ENCODE measurements at places on chromosomes 12 and 14.

DNA sequence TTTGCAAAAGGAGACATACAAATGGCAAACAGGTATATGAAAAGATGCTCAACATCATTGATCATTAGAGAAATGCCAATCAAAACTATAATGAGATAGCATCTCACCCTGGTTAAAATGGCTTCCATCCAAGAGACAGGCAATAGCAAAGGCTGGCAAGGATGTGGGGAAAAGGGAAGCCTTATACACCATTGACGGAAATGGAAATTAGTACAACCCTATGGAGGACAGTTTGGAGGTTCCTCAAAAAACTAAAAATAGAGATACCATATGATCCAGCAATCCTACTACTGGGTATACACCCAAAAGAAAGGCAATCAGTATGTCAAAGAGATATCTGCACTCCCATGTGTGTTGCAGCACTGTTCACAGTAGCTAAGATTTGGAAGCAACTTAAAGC is 17.3 kb upstream of the CKAP4 start:
- DNase-seq = no peak

GRCh38 chr12:92028441-92028709 is 117.3 kb downstream of the BTG1 start:
- DNase-seq = no peak

- no peak for DNase-seq
These were observed 1324.8 kb downstream of the TMEM121 start for GRCh38 chr14:106850913-106851825.

DNA sequence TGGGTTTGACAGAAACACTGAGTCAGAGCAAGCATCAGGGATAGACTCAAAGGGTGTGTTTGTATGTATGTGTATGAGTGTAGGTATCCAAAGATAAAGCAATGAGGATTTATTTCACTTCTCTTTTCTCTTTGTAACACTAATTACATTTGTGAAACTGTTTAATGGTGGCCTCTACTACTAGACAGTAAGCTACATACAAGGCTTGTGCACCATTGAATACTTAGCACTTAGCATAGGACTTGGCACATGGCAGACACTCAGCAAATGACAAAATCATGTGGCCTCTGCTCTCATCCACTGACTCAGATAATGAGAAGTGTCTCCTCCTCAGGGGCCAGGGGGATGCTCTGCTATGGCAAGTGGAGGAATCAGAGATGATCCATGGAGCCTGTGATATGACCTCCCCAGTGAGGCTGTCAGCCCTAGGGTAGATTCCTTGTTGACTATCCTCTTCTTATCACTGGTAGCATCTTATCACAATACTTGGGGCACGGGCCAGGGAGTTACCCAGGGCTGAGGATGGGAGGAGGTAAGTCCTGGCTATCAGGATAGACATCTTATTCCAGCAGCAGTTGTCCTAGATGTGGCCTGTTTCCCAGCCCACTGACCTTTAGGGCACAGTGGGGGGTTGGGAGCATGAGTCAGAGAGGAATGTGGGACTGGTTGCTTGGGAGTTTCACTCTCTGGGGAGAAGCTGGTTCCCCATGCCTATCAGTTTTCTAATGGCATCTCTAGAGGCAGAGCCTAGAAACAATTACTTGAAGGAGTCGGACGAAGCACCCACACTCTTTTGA is 71.2 kb upstream of the HOXC13 start:
- DNase-seq = no peak

- DNase-seq = no peak
These were observed 1066.1 kb downstream of the FLRT2 start for GRCh38 chr14:86596024-86596423.
